Ecto neural progenitor cell (in vitro differentiated cells): ENCODE measurements at places on chromosomes 5 and 9.

DNA sequence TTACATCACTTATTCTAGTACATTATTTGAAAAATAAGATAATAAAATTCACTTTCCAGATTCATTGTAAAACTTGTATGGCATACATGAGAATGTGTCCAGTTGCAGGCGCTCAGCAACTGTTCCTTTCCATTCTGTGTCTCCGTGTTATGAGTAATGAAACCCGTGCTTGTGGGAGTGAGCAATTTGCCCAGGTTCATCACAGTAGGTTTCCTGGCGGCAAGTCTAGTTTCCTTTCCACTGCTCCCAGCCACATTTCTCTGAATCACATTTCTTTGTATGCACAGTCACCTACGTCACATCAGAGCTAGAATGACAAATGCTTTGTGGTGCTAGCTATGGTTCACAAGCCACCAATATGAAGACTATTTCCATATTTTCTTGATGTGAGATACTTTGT lies 39.9 kb downstream of the MOCS2 start:
- no peak for DNase-seq

DNA sequence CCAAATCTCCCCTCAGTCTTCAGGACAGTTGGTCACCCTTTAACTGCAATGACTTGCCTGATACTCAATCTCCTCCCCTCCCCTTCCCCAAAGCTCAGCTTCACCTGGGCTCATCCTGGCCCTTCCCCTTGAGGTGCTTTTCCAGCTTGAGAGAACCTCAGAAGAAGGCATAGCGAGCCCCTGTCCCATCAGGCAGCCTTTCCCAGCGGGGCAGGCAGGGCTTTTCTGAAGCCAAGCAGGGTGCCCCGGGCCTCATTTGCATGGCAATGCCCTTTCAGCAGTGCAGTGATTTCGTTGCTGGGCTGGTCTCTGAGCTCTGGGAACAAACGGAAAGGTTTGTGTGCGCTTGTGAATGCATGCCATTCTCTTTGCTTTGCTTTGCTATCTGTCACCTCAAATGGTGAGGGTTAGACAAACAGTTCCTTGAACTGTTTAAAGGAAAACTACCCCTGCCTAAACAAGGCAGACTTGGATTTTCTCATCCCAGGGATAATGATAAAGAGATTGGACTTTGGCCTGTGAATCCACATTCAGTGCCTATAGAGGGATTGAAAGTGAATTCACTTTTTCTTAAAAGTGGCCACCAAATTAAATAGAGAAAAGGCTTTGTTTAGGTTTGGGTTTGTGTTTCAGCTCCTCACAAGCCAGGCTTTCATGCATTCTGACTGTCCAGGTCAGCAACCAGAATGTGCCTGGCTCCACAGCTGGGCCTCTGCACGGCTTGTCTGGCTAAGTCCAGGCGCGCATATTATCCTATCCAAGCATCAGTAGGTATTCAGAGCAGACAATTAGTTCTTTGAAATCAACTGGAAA lies 165.3 kb downstream of the ZNF608 start:
- peak; percentile 80 for DNase-seq

- DNase-seq: no peak
Observed at GRCh38 chr5:54581831-54582548, 64.4 kb downstream of the SNX18 start.

DNA sequence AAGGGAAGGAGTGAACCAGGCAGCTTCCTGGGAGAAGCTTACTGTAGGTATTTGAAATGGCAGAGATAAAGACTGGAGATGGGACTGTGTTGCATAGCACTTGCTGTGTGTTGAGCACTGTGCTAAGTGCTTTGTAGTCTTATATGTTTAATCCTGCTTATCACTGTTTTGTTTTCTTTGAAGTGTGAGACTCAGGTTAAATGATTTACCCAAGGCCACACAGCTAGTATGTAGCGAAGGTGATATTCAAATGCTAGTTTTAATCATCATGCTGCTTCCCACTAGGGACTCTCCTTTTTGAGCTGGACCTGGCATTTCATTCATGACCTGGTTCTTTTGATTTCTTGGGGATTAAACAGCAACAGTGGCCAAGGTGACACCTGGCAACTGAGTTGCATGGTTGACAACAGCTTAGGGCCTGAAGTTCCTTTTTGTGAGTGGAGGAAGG lies 35.3 kb upstream of the SPRY4 start:
- DNase-seq: no peak

GRCh38 chr9:70639853-70640814 lies 225.7 kb upstream of the KLF9 start:
- no peak for DNase-seq

GRCh38 chr9:125106285-125106893 lies 36.9 kb downstream of the SCAI start:
- DNase-seq: no peak

- no peak for DNase-seq
Observed at GRCh38 chr9:1910269-1910811, 104.8 kb upstream of the SMARCA2 start.

- DNase-seq: no peak
Observed at GRCh38 chr9:72674961-72675360, 153.6 kb downstream of the TMC1 start.

DNA sequence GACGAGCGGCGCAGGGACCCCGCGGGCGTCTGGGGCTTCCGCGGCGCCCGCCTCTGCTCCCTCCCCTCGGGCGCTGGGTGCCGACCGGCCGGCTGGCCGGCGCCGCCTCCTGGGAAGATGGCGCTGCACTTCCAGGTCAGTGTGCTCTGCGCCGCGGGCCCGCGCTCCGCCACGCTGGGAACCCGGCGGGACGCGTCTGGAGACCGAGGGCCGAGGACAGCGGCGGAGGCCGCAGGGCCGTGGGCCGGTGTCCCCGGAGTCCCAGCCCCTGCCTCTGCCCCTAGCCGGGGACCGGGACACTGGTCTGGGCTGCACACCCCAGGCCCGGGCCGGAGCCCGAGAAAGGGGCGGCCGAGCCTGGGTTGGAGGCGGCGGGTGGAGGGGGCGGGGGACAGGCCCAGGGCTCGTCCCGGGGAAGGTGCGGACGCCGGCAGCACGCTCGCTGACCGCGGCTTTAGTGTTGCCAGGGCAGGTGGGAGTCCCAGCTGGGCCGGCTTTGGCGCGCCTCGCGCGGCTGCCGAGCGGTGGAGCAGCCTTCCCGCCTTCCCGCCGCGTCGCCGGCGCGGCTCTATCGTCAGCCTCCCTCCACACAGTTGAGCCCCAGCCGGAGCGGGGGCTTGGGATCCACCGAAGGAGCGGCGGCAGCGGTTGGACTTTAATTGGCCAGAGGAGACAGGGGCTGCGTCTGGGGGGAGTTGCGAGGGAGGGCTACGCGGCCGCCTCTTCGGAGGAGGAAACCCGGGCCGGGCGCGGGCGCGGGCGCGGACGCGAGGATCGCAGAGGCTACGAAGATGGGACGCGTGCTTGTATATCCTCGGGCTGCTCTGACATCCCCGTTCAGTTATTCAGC lies at the start of gene RANBP17:
Gene RANBP17, plus strand, starts transcription at position 102 of the 850 bp plus-strand sequence.
- DNase-seq: peak; percentile 81

- no peak for DNase-seq
Observed at GRCh38 chr5:25009063-25009462, 364.3 kb upstream of the CDH10 start.

DNA sequence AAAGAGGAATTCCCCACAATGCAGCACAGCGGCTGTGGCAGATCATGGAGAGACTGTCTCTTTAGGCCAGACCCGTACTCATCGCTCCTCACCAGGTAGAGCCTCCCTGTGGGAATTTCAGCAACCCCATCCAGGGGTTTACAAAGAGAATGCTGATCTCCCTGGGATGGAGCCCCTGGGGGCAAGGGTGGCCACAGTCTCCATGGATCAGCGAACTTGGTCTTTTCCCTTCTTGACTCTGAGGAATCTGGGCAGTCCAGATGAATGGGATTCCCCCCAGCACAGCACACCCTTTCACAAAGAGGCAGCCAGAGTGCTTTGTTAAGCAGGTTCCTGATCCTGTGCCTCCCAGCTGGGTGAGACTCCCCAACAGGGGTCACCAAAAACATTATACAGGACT lies 108.7 kb upstream of the RGMB start:
- no peak for DNase-seq
